ENCODE measurements at places on chromosomes 2 and 18. TPM values are rescaled to one million over a fixed set of nuclear protein-coding genes. Genes with fewer than 3 reads are reported as not detected.

GRCh38 chr2:240467659-240468302 lies 32.3 kb downstream of the GPC1 start:
- DNase-seq = no peak

SH3BP4 gene
- total RNA-seq = 18.4 TPM

DNA sequence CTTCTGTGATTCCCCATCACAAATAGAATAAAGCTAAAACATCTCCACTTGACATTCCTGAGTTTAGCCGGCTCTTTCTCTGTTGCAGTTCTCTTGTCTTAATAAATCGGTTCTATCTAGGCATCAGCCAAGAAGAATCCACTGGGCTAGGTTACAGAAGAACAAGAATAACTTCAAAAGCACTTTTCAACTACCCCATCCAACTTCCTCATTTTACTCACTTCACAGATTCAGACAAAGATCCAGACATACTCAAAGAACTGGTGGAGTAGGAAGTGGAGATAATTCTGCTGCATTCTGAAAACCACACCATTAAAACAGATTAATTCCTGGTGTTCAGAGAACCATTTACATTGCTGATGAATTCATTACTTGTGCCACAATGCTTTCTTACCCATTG lies 9.6 kb upstream of the ALPK2 start:
- no peak for DNase-seq

DNA sequence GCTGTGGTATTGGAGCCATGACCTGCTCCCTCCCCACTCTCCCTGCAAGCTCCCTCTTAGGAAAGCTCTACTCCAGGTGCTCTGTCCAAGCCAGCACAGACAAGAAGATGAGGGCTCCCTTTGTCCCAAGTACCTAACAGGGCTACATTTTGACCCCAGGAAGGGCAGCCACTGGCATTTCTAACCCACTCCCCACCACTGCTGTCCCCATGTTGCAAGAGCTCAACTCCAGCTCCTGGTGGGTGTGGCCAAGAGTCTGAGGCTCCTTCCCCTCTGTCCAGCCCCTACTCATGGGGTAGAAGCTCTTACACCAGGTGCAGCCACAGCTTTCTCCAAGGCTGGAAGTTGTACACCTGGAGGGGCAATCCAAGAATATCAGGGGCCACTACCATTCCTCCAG lies 127.0 kb upstream of the NPAS2 start:
- no peak for DNase-seq

GRCh38 chr18:23926571-23926970 lies 88.0 kb upstream of the TTC39C start:
- no peak for DNase-seq

DNA sequence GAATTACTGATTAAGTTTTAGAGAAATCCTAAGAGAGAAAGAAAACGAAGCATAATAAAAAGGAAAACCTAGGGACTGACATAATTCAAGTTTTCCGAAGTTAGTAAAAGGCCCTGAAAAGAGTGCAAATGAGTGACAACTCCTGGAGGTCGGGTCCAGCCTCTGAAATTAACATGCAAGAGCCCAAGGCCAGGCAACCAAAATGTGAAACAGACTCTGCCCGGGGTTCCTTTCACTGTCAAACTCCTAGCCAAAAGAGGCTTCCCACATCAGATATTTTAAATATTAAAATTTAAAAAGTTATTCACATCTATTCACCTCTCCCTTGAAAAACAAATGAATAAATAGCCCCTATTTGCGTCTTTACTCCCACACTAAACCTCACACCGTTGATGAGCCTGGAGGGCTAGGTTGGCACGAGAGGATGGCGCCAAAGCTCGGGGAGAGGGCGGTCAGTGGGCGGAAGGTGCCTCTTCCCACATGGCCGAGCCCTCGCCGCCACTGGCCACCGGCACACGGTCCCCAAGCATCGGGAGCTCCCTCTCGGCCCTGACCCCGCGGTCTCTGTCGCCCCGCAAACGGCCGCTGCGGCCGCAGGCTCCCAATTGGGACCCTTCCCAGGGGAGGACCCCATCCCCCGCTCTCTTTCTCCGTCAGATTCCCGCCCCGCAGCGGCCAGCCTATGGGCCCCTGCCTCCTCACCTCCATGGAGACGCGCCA lies 630 bp downstream of the PPM1G start:
- no peak for DNase-seq

DNA sequence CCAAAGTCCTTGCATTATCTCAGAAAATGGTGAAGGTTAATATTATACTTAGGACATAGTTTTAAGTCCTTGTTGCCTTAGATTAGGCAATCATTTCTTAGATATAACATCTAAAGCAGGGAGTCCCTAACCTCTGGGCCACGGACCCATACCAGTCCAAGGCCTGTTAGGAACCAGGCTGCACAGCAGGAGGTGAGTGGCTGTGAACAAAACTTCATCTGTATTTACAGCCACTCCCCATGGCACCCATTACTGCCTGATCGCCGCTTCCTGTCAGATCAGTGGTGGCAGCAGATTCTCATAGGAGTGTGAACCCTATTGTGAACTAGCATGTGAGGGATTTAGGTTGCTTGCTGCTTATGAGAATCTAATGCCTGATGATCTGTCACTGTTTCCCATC lies 86.5 kb upstream of the MYO3B start:
- DNase-seq = no peak

DNA sequence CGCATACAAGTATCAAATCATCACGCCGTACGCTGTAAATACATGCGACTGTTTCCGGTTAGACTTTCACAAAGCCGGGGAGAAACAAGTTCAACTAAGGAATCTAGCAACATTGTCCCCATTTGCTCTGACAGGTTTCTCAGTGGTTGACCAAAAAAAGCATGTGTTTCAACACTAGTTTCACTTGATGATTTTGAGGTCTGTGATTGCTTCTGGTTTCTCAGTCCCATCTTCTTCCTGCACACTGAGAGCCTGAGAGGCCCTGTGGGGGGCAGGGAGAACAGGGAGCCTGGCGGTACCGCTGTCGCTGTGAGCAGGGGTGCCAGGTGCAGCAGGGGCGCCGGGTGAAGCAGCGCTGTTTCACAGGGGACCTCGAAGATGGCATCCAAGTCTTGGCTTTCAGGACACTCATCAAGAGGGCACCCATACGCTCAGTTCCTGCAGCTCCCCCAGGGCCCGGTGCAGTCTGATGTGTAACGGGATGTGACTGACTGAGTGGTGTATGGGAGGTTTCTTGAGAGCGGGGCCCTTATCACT lies 270.9 kb downstream of the TWIST2 start:
- DNase-seq = no peak

GRCh38 chr2:28716265-28716865 lies 35.3 kb upstream of the PPP1CB start:
- DNase-seq = no peak

MOGAT1 gene
- 5.1 TPM for total RNA-seq

DNA sequence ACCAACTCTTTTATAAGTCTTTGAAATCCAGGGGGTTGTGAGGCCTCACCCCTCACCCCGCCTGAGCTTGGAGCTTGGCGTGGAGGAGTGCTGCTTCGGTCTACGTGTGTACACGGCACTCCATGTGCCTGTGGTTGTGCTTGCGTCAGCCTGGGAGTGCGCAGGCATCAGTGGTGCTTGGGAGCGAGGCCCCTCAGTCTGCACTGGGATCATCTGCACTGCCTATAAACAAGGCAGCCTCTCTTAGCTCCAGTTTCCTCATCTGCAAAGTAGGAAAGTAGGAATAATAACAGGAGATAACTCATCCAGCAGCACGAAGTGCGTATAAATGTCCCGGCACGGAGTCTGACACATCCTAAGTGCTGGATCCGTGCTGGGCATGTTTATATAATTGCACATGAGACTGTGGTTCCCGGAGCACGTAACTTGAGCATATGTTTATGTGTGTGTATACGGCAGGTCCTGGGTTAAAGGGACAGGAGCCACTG lies 1.2 kb downstream of the GYPC start:
- peak; percentile 71 for DNase-seq

DNA sequence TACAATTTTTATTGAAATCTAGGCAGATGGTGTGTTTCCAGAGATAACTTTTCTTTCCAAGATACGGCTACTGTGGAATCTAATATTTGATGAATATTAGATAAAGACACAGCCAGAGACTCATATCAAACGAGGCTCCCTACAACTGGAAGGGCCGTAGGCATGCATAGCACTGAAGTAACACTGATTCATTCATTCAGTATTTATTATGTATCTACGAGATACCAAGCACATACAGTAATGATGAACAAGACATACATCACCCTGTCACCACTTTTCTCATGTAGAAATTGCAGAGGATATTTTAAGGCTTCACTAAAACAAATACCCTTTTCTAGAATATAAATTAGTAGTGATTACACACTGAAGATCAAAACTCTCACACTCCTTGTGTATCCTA lies 74.5 kb downstream of the KCTD18 start:
- DNase-seq = no peak

DNA sequence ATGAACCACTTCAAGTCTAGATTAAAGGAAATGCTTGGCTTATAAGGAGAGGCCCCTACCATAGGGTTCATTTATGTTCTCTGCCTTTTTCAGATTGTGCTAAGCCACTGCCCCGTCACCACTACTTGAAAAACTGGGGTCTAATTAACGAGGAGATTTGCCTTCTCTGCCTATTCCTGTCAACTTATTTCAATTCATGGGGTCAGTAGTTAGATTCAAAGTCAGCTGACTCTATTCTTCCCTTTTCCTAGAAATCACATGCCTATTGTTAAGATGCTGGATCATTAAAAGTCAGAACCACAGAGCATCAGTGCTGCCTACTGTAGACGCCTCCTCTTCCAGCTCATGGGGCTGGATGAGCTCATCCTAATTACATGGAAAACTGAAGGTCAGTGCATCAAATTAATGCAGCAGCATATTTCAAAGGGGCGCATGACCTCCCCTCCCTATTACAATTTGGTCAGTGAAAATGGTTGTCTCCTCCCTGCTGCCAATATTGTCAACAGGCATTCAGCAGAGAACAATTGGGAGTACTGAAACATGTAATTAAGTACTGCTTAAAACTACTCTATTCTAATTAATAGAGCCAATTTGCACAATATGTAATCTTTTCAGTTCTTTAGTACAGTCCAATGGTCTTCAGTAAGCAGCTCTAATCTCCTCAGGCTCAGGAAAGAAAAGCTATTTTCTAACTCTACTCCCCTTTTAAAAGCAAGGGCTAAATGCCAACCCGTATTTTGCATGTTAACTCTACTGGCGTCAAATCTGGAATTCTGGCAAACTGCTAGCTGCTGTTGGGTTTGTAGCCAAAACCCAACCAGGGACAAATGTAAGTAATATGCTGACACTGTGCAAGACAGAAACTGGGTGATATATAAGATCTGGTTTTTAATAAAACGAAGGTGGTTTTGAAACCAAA lies 117.4 kb upstream of the ITGB6 start:
- DNase-seq = no peak

DNA sequence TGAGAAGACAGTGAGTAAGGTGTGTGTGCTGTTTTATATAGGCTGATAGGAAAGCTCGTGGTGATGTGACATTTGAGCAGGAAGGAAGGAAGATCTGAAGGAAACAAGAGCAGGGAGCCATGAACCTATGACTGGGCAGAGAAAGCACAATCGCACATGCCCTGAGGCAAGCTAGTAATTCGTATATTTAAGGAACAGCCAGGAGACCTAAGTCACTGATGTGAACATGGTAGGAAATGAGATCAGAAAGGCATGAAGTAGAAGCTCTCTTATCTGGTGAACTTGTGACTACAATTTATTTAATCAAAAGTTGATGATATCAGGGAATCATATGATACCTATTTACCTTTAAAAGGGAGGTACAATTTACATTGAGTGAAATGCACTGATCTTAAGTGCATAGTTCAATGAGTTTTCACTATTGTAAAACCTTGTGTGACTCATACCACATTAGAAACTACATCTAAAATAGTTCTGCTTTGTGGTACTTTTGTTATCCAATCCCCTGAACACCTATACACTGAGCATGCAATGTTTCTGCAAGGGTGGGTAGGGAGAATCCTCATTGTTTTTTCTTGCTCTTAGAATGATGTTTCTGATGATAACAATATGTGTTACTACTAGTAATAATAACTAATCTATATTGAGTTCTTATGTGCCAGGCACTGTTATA lies 67.5 kb downstream of the GALNT13 start:
- DNase-seq = no peak

- no peak for DNase-seq
These were observed 2796.7 kb upstream of the TEKT4 start for GRCh38 chr2:92074549-92074898.

- no peak for DNase-seq
These were observed 67.2 kb upstream of the FRZB start for GRCh38 chr2:182933629-182934028.

- DNase-seq = no peak
These were observed 955.4 kb upstream of the POU3F3 start for GRCh38 chr2:103898561-103898960.

MLPH gene
- 22.6 TPM for total RNA-seq

PCBP1 gene
- total RNA-seq = 64.0 TPM

DNA sequence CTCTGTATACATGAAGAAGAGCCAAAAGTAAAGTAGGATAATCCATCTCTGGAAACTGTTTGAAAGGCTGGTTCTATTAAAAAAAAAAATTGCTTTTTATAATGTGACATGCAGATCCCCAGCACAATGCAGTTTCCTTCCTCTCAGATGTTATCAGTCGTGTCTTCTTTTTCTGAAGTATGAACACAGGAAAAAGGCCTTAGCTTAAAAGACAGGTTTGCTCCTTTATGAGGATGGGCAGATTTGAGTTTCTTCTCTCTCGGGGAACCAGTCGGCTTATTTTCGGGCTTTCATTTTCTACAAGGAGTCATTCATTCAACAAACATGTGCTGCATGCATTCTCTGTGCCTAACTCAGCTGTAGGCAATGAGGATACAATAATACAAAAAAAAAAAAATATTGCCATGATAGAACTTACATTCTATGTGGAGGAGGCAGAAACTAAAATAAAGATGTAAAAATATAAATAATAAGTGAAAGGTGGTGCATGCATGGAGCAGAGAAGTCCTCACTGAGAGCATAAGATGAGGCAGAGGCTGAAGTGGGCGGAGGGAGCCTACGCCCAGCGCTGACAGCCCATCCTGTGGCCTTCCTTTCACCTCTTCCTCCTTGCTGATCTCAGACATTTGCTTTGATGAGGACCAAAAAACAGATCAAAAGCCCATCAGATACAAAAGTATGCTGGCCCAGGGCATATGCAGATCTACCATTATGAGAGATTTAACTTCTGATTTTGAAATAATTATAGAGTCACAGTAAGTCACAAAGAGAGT lies at the start of gene CD226:
TSS of gene CD226 (minus strand) at position 513 of the 773 bp plus-strand sequence. CDS start at position 46, 467 bp downstream.
- DNase-seq = no peak

- DNase-seq = no peak
These were observed 45.0 kb downstream of the FAP start for GRCh38 chr2:162198239-162198638.

DNA sequence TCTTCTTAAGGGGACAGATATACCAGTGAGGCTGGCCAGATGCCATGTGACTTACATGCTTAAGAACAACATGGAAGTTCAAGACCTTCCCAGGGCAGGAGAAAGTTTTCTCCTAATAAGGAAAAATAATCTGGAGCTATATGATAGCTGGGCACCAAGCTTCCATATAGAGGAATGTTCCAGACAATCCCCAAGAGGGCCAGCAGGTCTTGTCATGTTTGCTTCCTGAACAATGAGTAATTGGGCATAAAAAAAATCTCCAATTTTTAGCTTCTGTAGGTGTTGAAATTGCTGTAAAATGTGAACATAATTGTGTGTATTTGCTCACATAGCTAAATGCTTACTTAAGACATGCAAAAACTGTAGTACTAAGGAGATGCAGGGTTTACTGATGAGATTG lies 809.5 kb upstream of the PIK3C3 start:
- DNase-seq = no peak

- no peak for DNase-seq
These were observed 5.0 kb downstream of the COLEC12 start for GRCh38 chr18:495452-495851.
